Stimulated activated CD4-positive, alpha-beta T cell treated with anti-CD3 and anti-CD28 coated beads, Interleukin-12 subunit alpha, Interleukin-12 subunit beta, amount 100 ng/mL, for 24 hours (primary cell): ENCODE measurements at places on chromosomes 2 and 18.

DNA sequence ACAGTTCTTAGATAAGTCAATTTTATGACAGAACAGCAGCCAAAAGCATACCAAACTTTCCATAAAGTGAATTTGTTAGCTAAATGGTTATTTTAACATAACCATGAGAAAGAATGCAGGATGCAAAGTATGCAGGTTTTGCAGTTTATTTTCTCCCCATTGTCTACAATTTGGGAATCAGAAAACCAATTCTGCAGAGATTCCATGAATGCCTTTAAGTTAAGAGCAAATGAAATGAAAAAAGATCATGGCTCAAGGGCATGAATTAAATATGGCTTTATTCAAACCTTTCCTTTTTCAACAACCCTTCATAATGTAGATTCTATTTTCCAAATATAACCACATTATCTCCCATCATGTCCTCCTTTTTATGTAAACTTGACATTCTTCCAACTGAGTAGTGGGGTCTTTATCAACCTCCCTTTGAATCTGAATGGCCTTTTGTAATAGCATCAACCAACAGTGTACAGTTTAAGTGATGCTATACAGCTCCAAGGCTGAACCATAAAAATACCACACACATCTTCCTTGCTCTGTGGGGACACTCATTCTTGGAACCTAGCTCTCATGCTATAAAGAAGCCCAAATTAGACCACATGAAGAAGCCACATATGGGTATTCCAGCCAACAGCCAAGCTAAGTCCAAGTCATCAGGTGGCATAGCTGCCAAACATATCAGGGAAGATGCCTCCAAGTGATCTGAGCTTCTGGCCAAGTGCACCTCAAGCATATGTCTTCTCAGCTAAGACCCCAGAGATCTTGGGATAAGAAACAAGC, 49.8 kb downstream of the PIAS2 start:
- DNase-seq: no peak

DNA sequence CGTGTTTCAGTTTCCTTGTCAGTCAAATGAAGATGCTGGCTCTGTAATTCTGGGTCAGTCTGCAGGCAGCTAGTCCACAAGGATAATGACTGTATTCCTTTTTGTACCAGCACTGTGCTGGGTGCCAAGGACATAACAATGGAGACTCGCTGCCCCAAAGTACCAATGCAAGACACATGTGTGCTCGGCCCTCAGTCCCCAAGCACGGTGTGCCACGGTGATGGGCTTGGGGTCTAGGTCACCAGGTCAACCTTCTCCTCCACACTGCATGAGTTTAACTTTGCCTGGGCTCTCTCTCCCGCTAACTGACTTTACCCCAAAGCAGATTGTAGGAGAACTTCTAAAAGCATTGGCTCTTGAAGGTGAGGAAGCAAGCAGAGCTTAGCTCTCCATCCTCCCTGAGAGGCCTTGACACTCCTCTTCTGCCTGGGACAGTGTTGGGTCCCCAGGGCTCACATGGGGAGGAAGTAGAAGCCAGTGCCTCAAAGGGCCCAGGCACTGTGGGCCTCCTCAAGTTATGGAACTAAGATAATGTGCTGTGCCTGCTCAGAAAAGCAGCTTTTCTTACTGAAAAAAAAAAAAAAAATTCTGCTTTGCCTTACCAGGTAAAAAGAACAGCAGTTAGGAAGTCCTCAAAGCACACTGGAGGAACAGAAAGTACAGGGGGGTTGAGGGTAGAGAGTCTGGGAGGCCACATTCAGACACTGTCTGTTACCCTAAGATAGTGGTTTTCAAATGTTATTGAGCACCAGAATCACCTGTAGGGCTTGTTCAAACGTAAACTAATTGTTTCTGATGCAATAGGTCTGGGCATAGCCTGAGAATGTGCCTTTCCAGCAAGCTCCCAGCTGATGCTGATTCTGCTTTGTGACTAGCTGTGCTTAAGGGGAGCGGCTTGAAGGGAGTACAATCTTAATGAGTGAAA, 276.4 kb upstream of the CXCR4 start:
- no peak for DNase-seq

- no peak for DNase-seq
Measured at GRCh38 chr2:240358080-240358479, 77.4 kb upstream of the GPC1 start.

DNA sequence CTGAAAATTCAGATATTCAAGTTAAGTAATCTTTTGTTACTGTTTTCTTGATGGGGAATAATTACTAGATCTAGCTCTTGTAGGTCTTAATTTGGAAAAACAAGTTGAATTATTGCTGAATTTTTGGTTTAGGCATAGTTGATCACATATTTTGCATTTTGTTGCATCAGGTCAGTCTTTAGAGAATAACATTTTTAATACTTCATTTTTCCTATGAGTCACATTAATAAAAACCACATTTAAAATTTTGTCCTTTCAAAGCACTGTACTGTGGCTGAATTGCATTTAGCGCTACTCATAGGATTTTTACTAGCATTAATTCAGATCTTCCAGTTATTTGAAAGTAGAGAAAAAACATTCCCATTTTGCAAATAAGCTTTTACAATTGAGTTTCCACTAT, 23.2 kb downstream of the MAP4K4 start:
- DNase-seq: no peak

GRCh38 chr2:177015356-177015923, 197.2 kb upstream of the HNRNPA3 start:
- DNase-seq: no peak

DNA sequence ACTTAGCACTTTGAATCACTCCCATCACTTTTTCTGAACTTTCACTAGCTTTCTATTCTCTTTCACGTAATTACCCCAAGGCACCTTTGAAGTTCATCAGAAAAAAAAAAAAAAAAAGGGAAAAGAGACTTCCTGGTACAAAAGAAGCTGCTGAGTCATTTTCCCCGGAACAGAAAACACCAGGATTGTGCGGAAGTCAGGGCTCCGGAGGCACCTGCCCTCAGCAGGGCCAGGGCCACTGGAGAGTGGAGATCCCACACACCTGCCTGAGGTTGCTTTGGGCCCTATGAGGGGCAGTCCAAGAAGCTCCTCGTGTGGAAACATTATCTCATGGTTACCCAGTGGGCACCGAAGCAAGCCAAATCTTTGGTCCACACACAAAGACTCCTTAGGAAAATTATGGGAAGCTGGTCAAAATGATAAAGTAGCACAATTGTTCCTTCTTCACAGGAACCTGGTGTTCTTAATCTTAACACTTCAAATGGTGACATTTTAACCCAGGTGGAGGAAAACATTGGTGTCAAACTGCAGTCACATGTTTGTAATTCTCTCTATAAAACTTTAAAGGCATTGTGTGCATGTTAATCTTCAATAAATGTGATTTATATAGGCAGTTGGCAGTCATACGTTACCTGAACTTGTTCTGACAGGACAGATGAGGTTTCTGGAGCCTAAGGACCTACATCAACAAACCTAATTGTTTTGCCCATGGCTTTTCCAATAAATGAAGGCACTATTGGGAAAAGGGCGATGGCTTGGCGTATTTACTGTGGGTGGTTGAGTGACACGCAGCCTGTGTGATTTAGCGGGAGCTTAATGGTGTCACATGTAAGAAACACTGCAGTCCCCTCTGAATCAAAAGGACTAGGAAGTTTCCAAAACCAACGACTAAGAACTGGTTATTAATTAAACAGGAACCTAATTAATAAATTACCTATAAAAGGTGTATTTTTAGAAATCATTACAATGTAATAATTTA, 23.4 kb upstream of the FAM110C start:
- DNase-seq: no peak

DNA sequence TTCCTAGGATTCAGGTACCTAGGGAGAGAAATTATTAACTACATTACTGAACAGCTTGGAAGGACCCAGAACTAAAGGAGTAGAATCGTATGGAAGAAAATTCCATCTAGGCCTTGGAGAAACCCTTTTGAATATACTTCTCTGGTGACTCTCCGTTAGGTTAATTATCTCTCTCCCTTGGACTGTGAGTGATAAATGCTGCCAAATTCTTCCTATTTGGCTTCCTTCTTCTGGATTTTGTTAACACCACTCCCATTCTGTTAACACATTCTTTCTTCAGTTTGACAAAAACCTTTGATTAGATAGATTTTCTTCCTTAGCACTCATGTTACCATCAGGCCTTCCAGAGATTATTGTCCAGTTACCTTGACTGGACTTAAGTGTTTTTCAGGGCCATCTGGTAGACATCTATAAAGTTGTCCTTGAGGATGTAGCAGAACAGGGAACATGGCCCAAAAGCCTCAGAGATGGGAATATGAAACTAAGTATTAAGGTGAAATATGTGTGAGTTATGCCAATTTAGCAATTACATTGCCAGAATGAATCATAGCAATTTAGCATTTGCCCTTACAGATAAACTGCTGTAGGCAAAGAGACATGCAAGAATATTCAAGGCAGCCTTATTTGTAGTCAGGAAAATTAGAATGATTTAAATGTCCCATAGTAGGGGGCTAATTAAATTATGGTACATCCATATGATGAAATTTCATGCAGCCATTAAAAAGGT, 6.7 kb downstream of the CYP27A1 start:
- no peak for DNase-seq
